ENCODE measurements at places on chromosomes 4 and X.

DNA sequence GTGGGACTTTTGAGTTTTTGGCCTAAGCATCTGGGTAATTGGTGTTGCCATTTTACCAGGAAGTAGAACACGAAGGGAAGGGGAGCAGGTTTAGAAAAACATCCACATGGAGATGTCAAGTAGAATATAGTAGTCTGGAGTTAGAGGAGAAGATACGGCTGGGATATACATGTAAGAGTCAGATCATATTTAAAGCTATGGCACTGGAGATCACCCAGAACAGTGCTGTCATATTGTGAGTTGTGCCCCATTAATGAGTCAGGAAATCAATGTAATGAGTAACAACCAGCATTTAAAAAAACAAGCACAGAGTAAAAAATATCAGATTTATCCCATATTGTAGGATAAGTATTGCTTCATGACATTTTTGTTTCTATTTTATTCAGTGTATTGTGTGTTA lies 4.2 kb downstream of the GSTCD start:
- H3K4me3 ChIP-seq, result no peak overlapping the region
- H3K27me3 ChIP-seq, result no peaks in the 10 kb centered on the region
- H3K27ac ChIP-seq, result no peak overlapping the region
- peaks cover 12% of the 10 kb centered on the region for H3K4me1 ChIP-seq

- peaks cover 63% of the 10 kb centered on the region for H3K36me3 ChIP-seq
- peak overlapping the region; percentile 57 for H3K27ac ChIP-seq
- DNase-seq, result no peak
- H3K27me3 ChIP-seq, result no peaks in the 10 kb centered on the region
- H3K4me3 ChIP-seq, result no peak overlapping the region
- H3K4me1 ChIP-seq, result peaks cover 7% of the 10 kb centered on the region
These were observed 8.8 kb downstream of the ADH5 start for GRCh38 chr4:99079625-99080295.

DNA sequence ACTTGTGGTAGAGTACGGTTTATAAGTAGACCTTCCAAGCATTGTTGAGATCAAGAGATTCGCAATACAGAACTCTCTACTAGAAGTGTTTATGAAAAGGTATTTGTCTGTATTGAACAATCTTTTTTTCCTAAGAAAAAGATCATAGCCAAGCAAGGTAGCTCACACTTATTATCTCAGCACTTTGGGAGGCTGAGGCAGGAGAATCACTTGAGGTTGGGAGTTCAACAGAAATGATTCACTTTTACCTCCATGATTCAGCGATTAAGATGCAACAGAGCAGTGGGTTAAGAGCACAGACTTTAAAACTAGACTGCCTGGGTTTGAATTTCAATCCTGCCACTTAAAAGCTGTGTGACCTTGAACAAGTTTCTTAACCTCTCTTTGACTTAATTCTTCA lies 74.3 kb downstream of the TMEM156 start:
- no peak overlapping the region for H3K27ac ChIP-seq
- DNase-seq, result no peak
- peaks cover 6% of the 10 kb centered on the region for H3K27me3 ChIP-seq
- H3K4me3 ChIP-seq, result no peak overlapping the region
- peaks cover 18% of the 10 kb centered on the region for H3K4me1 ChIP-seq
- H3K36me3 ChIP-seq, result peaks cover 15% of the 10 kb centered on the region

DNA sequence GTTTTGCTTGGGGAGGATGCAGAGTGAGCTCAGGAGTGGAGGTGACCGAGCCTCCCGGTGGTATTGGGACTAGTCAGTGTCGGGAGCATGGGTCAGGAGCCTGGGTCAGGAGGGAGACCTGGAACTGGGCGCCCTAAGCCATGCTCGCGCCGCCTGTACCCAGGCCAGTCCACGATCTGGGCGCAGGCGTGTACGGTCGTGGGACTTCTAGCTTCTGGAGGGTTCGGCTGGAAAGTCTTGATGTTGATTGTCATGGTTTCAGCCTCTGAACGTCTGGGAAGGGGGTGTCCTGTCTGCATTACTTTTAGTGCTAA lies 244 bp downstream of the EIF2S3 start:
- no peaks in the 10 kb centered on the region for H3K27me3 ChIP-seq
- H3K4me3 ChIP-seq, result no peak overlapping the region
- no peak overlapping the region for H3K27ac ChIP-seq

GRCh38 chrX:15856222-15856587 lies 1.6 kb upstream of the AP1S2 start:
- no peak for DNase-seq
- peaks cover 3% of the 10 kb centered on the region for H3K36me3 ChIP-seq
- H3K27me3 ChIP-seq, result no peaks in the 10 kb centered on the region
- H3K27ac ChIP-seq, result no peak overlapping the region

DNA sequence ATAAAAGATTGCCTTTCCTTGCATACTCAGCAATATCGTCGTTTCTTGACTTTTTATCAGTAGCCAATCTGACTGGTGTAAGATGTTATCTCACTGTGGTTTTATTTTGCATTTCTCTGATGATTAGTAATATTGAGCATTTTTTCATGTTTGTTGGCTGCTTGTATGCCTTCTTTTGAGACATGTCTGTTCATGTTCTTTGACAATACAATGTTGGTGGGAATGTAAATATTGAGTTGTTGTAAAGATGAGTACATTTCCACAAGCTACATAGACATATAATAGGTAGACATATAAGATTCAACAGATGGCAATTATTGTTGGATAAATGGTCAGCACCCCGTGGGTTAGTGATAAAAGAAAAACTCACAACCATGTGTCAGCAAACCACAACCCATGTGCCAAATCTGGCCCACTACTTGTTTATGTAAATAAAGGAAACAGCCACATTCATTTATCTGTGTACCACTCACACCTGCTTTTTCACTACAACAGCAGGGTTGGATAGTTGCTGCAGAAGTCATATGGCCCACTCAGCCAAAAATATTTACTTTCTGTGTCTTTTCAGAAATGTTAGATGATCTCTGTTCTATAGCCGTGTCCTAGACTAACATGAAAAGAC lies 153.1 kb upstream of the VCX start:
- no peak overlapping the region for H3K4me3 ChIP-seq
- no peak overlapping the region for H3K27ac ChIP-seq
- H3K27me3 ChIP-seq, result no peaks in the 10 kb centered on the region
- no peaks in the 10 kb centered on the region for H3K36me3 ChIP-seq
- no peak for DNase-seq

GRCh38 chr4:77418333-77418732 lies 187.3 kb upstream of the CXCL13 start:
- no peak overlapping the region for H3K4me3 ChIP-seq
- no peaks in the 10 kb centered on the region for H3K36me3 ChIP-seq
- peaks cover 28% of the 10 kb centered on the region for H3K27me3 ChIP-seq
- H3K27ac ChIP-seq, result no peak overlapping the region
- DNase-seq, result no peak

DNA sequence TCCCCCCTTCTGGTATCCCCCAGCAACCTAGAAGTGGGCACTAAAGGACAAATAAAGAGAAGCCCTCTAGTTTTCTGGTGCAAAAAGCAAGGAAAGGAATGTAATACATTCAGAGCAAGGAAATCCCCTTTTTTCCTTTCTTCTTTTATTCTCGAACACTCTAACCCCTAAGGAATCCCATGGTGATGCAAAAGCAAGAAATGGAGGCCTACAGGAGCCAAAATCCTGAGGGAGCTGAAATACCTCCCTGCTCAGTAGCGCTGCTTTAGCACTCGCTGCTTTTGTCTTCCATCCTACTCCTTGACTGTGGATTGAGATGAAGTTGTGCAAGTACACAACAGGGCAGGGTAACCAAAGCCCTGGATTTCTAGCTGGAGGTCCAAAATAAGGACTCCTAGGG lies 251.0 kb downstream of the PRDM5 start:
- peaks cover 3% of the 10 kb centered on the region for H3K27me3 ChIP-seq
- no peaks in the 10 kb centered on the region for H3K36me3 ChIP-seq
- H3K4me3 ChIP-seq, result no peak overlapping the region
- no peak for DNase-seq
- no peak overlapping the region for H3K27ac ChIP-seq
- no peaks in the 10 kb centered on the region for H3K4me1 ChIP-seq

DNA sequence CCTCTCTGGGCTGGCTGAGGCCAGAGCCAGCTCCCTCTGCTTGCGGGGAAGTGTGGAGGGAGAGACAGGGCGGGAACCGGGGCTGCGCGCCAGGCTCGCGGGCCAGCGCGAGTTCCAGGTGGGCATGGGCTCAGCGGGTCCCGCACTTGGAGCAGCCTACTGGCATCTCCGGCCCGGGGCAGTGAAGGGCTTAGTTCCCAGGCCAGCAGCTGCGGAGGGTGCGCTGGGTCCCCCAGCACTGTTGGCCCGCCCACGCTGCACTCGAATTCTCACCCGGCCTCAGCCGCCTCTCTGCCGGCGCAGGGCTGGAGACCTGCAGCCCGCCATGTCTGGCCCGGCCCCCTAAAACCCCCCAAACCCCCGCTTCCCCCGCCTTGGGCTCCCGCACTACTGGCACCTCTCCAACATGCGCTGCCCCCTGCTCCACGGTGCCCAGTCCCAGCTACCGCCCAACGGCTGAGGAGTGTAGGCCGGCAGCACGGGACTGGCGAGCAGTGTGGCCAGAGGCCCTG lies 33.8 kb upstream of the FAT4 start:
- H3K27me3 ChIP-seq, result no peaks in the 10 kb centered on the region
- no peaks in the 10 kb centered on the region for H3K36me3 ChIP-seq
- DNase-seq, result no peak
- no peak overlapping the region for H3K4me3 ChIP-seq

GRCh38 chr4:183635321-183635720 lies 23.7 kb downstream of the RWDD4 start:
- H3K27me3 ChIP-seq, result no peaks in the 10 kb centered on the region
- H3K4me3 ChIP-seq, result no peak overlapping the region
- no peak for DNase-seq
- H3K4me1 ChIP-seq, result peaks cover 18% of the 10 kb centered on the region

DNA sequence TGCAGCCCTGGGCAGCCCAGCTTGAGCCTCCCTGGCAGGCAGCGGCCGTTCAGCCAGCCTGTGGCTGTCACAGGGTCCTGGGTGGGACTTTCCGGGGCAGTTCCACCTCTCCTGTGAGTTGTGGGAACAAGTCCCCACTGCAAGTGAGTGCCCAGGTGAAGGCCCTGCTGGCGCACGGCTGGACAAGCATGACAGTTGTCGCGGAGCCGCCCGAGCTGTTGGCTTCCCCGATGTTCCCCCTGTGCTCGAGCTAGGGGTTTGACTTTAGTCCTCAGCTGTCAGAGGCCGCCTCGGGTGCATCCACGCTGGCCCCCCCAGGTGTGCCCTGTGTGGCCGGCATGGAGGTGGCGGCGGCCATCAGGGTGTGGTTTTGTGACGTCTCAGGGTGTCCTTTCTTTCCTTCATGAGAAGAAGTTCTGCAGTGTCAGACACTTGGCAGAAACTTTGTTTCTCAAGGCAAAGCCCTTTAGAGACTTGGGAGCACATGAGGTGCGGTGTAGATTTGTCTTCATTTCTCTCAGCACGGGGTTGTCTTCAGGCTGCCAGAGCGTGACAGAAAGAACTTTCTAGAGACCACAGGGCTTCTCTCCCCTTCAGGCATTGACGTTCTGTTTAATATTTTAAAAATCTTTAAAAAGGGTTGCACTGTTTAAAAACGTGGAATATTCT lies 69.4 kb upstream of the HGFAC start:
- no peak for DNase-seq
- peaks cover 11% of the 10 kb centered on the region for H3K4me1 ChIP-seq
- no peak overlapping the region for H3K27ac ChIP-seq
- H3K36me3 ChIP-seq, result no peaks in the 10 kb centered on the region
- no peak overlapping the region for H3K4me3 ChIP-seq

- no peaks in the 10 kb centered on the region for H3K4me1 ChIP-seq
- no peak overlapping the region for H3K4me3 ChIP-seq
- DNase-seq, result no peak
- H3K27ac ChIP-seq, result no peak overlapping the region
- no peaks in the 10 kb centered on the region for H3K27me3 ChIP-seq
These were observed 78.4 kb upstream of the RBPJ start for GRCh38 chr4:26242451-26242850.

DNA sequence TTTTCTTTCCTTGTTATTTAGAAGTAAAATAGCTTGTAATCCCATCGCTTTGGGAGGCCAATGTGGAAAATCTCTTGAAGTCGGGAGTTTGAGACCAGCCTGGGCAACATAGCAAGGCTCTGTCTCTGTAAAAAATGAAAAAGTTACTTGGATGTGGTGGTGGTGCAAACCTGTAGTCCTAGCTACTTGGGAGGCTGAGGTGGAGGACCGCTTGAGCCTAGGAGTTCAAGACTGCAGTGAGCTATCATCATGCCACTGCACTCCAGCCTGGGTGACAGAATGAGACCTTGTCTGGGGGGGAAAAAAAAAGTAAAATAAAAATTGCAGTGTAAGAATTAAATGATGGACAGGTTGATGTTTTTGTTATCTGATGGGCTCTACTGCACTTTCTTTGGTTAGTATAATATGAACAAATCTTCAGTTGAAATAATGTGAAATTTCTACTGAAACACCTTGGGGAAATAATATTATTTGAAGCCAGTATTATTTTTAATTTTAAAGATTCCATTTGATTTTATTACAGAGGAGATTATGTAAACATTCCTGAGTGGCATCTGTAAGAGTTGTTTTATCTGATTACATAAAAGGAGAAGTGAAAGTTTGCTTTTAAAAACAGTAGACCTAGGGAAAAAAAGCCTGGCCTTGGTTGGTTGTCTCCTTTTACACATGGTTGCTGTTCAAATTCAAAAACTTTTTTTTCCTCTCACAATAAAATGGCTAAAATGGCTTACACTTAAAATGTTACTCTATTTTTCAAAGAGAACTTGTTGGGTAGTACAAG lies 10.5 kb upstream of the NDUFC1 start:
- H3K36me3 ChIP-seq, result peaks cover 36% of the 10 kb centered on the region
- H3K27ac ChIP-seq, result peak overlapping the region; percentile 78
- no peaks in the 10 kb centered on the region for H3K27me3 ChIP-seq
- peaks cover 58% of the 10 kb centered on the region for H3K4me1 ChIP-seq
- H3K4me3 ChIP-seq, result no peak overlapping the region

GRCh38 chrX:149691794-149692193 lies 20.1 kb upstream of the MAGEA11 start:
- no peak overlapping the region for H3K27ac ChIP-seq
- H3K36me3 ChIP-seq, result peaks cover 2% of the 10 kb centered on the region
- DNase-seq, result no peak

- H3K4me1 ChIP-seq, result no peaks in the 10 kb centered on the region
- no peak overlapping the region for H3K27ac ChIP-seq
- peaks cover 2% of the 10 kb centered on the region for H3K27me3 ChIP-seq
- no peaks in the 10 kb centered on the region for H3K36me3 ChIP-seq
These were observed 112.5 kb upstream of the EMCN start for GRCh38 chr4:100630341-100630740.
